Heart left ventricle (tissue), 16 donors: ENCODE measurements at places on chromosomes 3 and 15.

- DNase-seq = no peak
These were observed 363.5 kb downstream of the FOXP1 start for GRCh38 chr3:71219744-71220638.

DNA sequence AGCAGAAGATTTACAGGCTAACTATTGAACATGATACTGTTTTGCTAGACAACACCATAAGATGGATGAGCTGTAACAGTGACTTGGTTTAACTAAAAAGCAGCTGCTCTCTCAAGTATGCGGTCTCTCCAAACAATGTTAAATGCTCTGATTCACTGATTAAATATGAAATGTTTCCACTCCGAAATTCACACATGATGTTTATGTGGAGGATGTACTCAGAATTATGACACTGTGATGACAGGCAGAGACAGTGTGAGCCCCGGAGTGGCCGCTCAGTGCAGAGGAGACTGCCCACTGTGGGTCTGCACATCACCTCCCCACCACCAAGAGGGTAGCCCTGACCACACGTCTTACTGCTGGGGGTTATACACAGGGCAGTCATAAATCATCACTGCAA, 83.9 kb upstream of the MEX3B start:
- DNase-seq = no peak

DNA sequence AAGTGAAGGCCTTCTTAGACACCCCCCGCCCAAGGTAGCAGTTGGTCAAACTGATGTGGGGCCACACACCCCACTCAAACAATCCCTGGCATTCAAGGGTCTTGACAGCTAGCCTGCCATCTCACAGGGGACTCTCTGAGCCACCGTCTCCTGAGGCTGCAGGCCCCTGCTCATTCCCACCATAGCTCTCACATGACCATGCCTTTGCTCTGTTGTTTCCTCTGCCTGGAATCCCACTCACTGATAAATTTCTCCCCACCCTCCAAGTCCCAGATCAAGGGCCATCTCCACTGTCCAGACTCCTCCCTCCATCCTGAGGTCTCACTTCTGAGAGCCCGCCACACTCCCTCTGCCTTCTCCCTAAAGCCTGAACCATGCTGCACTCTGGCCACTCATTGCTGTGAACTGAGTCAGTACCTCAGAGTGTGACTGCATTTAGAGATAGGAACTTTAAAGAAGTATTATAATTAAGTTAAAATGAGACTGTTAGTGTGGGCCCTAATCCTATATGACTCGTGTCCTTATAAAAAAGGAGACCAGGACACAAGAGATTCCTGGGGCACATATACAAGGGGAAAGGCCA, 10.0 kb downstream of the WNT7A start:
- DNase-seq = no peak

- no peak for DNase-seq
These were observed 41.4 kb downstream of the EOMES start for GRCh38 chr3:27680517-27681246.

- DNase-seq = no peak
These were observed 38.4 kb downstream of the TMEM158 start for GRCh38 chr3:45187694-45188141.

DNA sequence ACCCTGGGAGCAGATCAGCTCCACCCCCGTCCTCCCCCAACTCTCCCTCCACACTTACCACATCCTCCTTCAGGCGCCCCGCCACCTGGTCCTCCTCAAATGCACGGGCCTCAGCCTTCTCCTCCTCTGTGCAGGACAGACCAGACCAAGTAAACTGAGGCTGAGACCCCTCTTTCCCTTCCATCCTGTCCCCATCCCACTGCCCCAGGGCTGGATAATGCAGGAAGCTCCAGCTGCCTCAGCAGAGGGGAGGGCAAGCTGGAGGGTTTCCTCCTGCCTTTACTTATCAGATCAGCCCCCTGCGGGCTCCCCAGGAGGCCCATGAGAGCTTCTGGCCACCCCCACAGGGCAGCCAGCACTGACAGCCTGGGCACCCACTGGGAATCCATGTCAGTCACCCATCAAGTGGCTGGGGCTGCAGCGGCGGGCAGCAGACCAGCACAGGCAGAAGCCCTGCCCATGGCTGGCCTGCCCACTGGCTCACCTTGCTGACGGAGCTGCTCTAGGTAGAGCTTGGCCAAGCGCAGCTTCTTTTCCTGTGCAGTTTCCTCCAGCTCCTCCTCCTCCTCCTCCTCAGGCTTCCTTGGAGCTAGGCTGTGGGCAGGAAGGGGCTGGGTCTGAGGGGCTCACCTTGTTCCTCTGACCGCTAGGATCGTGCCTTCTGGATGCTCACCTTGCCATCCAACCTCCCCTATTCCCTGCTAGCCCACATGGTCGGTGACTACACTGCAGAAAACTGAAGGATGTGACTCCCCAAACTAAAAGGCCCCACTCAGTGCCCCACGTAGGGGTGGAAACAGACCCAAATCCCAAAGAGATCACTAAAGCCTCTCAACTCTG, 3.9 kb downstream of the RRP9 start:
- DNase-seq = no peak

DNA sequence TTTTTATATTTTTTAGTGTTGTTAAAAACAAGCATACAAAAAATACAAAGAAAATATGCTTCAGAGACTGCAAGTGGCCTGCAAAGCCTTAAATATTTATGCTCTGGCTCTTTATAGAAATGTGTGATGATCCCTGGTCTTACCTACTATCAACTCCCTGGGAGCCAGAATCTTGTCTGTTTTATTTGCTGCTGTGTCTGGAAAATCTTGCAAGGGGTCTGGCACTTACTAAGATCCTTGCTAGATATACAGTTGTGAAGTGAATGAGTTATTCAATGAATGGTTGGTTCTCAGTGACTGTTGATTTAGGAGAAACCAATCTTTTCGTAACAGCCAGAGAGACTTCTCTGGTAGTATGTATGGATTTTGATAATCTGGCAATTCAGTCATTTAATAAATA, 521.0 kb upstream of the CFAP20DC start:
- no peak for DNase-seq

DNA sequence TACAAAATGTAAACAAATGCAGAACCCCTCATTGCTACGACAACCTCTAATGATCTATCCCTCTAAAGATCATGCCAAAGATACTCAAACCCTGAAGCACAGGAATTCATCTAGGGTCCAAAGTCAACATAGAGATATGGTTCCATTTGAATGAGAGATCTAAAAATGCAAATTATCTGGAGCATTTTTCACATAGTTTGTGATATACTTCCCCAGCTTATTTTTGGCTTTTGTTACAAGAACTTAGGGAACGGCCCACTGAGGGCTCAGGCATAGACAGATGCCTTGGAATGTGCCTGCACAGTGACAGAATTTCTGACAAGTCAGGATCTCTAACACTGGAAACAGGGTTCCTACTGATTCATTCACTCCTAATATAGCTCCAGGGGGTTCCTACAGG, 258.9 kb upstream of the THBS1 start:
- no peak for DNase-seq

DNA sequence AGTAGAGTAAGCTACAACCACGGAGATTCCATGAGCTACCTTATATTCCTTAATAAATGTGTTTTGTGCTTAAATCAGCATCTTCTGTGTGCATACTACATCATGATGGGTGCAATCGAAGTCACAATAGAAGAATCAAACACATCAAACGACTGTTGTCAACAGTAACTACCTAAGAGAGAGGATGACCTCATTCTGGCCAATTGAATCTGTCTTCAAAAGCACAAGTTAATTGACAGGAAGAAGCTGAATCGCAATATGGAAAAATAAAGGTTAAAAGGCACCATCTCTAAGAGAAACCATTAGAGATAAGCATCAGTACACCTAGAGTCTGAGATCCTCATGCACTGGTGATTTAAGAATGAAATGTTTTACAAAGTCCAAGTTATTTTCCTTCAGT, 39.0 kb downstream of the CD200R1L start:
- no peak for DNase-seq

GRCh38 chr15:40282869-40283614, at the start of gene ANKRD63:
TSS of gene ANKRD63 (minus strand) at chr15:40283064. CDS start at chr15:40282586, 478 bp downstream.
- DNase-seq = no peak

- DNase-seq = no peak
These were observed 33.0 kb downstream of the CCDC39 start for GRCh38 chr3:180646187-180646790.

GRCh38 chr3:52721002-52721729, 15.3 kb downstream of the SPCS1 start:
- no peak for DNase-seq

GRCh38 chr3:96996009-96996408, 181.6 kb downstream of the EPHA6 start:
- no peak for DNase-seq

GRCh38 chr3:17179381-17180205, 294.8 kb downstream of the PLCL2 start:
- peak; percentile 58 for DNase-seq

DNA sequence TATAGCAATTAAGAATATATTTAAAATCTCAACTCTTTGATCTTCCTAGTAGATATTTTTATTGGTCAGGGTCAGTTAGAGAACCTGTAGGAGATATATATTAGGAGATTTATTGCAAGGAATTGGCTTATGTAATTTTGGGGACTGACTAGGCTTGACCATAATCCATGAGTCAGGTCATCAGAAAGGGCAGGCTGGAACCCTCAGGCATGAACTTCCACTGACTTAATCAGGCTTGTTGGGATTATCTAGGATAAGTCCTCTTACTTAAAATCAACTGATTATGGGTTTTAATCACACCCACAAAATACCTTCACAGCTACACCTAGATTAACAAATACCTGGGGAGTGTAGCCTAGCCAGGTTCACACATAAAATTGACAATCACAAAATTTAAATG, 156.1 kb downstream of the MYRIP start:
- DNase-seq = no peak

DNA sequence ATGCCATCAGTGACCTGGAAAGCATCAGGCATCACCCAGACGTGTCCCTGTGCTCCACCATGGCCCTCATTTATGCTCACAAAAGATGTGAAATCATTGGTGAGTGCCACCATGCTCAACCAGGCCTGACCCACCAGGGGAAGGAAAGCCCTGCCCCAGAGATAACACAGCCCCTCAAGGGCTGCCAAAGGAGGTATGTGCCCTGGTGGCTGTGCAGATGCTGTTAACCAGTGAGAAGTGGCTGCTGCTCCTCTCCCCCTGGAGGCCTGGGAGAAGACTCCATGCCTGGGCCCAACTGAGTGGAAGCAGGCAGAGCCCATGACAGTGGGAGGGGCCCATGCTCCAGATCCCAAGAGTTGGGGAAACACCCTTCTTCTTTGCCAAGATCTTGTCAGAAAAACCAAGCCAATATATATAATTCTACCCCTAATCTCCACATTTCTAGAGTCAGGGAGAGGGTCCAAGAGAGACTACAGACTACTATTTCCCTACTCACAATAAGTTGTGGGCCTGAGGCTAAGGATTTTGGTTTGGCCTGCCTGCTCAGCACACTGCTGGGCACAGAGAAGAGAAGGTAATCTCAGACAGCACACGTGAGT, 2.7 kb downstream of the TTC21A start:
- no peak for DNase-seq

DNA sequence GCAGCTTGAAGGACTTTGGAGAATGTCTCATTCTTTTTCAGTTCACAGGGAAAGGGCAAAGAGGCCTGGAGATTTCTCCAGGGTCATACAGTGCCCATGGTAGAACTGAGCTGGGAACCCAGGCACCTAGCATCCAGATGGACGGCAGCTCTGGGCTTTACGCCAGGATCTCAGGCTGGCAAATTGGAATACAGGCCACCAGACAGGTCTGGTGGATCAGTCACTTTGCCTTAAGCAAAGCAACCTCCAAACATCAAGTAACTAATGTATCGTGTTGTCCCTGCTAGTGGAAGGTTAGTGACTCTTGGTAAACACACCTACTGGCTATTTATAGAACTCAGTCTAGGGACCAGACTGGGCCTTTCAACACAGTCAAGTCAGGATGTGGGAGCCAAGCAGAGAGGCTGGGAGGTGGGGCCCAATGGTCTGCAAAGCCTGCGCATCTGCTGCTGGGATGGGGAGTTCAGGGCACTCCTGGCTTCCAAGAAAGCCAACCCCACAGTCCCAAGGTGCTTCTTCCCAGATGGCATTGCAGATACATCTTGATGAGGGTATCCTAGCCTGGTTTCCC, 30.2 kb downstream of the RPLP1 start:
- DNase-seq = no peak

GRCh38 chr3:25723802-25724201, 59.1 kb upstream of the TOP2B start:
- DNase-seq = no peak

- no peak for DNase-seq
These were observed 3.0 kb upstream of the CD80 start for GRCh38 chr3:119562307-119562961.

DNA sequence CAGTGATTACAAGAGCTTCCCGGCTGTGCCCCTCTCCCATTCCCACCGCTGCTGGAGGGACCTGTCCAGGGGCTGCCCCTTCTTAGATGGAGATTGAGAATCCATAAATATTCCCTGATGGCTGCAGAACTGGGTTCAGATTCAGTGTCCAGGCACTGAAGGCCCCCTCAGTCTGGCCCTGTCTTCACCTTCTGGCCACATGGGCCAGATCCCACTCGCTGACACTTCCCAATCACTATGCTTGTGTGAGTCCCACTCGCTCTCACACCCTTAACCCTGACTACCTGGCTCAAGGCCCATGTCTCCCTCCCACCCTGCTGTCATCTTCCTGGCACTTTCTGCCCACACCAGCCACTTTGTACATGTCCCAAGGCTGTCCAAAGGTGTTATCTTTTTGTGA, 15.5 kb upstream of the MRPS22 start:
- DNase-seq = no peak

- no peak for DNase-seq
These were observed 190.7 kb upstream of the CTDSPL start for GRCh38 chr3:37670961-37671483.

DNA sequence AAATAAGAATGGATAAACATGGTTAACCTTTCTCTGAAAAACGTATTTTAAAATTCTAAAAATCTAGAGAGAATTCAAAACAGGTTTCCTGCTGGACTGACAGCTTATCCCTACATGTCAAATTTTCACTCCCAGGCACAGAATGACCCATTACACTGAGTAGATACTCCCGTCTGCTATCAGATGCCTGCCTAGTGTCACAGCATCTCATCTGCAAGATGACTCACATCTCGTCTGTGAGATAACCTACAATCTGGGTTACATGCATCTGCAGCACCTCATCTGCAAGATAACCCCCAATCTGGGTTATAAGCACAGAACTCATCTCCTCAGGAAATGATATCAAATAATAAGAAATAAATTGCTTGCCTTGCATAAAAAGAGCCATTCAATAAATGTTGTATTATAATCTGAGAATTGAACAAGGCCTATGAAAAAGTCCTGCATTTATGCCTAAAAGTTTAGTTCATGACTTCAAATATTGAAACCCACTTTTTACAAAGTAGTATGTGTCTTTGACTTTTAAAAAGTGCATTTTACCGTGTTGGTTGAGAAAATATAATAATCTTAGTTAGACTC, 188.3 kb upstream of the THBS1 start:
- no peak for DNase-seq

DNA sequence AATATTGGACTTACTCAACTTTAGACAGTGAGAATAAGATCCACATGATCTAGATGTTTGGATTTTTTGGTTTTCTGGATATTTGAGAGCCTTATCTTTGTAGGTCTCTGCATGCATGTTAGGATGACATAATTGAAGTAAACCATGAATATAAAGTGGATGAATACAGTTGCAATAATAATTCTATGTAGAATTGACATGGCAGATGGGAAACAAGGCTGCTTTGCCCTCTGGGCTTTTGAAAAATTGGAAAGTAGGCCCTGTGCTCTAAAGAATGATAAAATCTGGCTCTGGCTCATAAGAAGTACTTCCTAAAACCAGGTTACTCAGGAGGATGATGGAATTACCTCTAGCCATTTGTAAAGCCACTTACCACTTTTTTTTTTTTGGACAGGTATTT, 86.9 kb downstream of the ZNF609 start:
- DNase-seq = no peak

GRCh38 chr3:112822064-112823055, 24.3 kb downstream of the CD200R1L start:
- no peak for DNase-seq
